CD4-positive, alpha-beta T cell (primary cell): ENCODE measurements at places on chromosomes 3 and 15. TPM values are rescaled to one million over a fixed set of nuclear protein-coding genes. Genes with fewer than 3 reads are reported as not detected.

- H3K4me1 ChIP-seq: no peaks in the 10 kb centered on the region
- no peak for DNase-seq
- no peaks in the 10 kb centered on the region for H3K36me3 ChIP-seq
- H3K4me3 ChIP-seq: no peak overlapping the region
These were observed 58.8 kb downstream of the NCEH1 start for GRCh38 chr3:172651936-172652625.

- no peak for DNase-seq
- peaks cover 18% of the 10 kb centered on the region for H3K4me1 ChIP-seq
- H3K36me3 ChIP-seq: no peaks in the 10 kb centered on the region
- H3K27ac ChIP-seq: no peak overlapping the region
- no peaks in the 10 kb centered on the region for H3K27me3 ChIP-seq
These were observed 91.4 kb downstream of the NFKBIZ start for GRCh38 chr3:101940521-101941317.

Gene C3orf80
- not detected for total RNA-seq

- peak; percentile 25 for DNase-seq
- H3K4me3 ChIP-seq: peak within 1 kb of the TSS; percentile 19
- no peak within 1 kb of the TSS for H3K27ac ChIP-seq
- H3K36me3 ChIP-seq: no peaks in the 10 kb centered on the region
- H3K27me3 ChIP-seq: peaks cover 29% of the 10 kb centered on the region
These were observed at the start of gene TM6SF1 for GRCh38 chr15:83106994-83107840. TSS of gene TM6SF1 (plus strand) at chr15:83107645. CDS start at chr15:83107681, 36 bp downstream.

GRCh38 chr3:126959921-126960603, 22.9 kb upstream of the PLXNA1 start:
- no peak overlapping the region for H3K4me3 ChIP-seq
- H3K4me1 ChIP-seq: no peaks in the 10 kb centered on the region
- H3K27me3 ChIP-seq: no peaks in the 10 kb centered on the region
- DNase-seq: no peak
- no peaks in the 10 kb centered on the region for H3K36me3 ChIP-seq
- H3K27ac ChIP-seq: no peak overlapping the region

GRCh38 chr15:84928843-84929168, 44.3 kb downstream of the SLC28A1 start:
- peaks cover 3% of the 10 kb centered on the region for H3K4me1 ChIP-seq
- no peak overlapping the region for H3K4me3 ChIP-seq
- no peak for DNase-seq

- no peaks in the 10 kb centered on the region for H3K27me3 ChIP-seq
- H3K4me3 ChIP-seq: no peak overlapping the region
- H3K4me1 ChIP-seq: no peaks in the 10 kb centered on the region
- H3K36me3 ChIP-seq: no peaks in the 10 kb centered on the region
These were observed 123.0 kb upstream of the STAC start for GRCh38 chr3:36257158-36257852.

GRCh38 chr3:49339581-49339940, 292 bp downstream of the USP4 start:
- peak overlapping the region; percentile 95 for H3K27ac ChIP-seq
- no peaks in the 10 kb centered on the region for H3K27me3 ChIP-seq
- peak overlapping the region; percentile 90 for H3K4me3 ChIP-seq
- peaks cover 63% of the 10 kb centered on the region for H3K4me1 ChIP-seq
- peaks cover 24% of the 10 kb centered on the region for H3K36me3 ChIP-seq

DNA sequence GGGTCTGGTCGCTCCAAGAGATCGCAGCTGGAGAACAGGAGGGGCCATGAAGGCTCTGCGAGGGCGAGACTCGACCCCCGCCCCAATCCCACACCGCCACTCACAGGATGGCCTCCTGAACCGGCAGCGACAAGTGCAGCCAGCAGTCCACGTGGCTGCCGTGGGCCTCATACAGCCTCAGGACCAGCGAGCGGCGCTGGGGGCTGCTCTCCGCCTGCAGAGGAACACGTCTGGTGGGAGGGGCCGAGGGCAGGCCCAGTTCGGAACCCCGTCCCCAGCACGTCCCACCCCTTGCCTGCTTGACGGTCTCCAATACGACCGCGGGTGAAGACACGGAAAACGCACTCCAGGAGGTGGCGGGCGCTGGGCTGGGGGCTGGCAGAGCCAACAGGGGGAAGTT, 9.2 kb downstream of the NEIL1 start:
- no peaks in the 10 kb centered on the region for H3K27me3 ChIP-seq
- H3K27ac ChIP-seq: no peak overlapping the region
- DNase-seq: no peak
- H3K4me3 ChIP-seq: no peak overlapping the region

DNA sequence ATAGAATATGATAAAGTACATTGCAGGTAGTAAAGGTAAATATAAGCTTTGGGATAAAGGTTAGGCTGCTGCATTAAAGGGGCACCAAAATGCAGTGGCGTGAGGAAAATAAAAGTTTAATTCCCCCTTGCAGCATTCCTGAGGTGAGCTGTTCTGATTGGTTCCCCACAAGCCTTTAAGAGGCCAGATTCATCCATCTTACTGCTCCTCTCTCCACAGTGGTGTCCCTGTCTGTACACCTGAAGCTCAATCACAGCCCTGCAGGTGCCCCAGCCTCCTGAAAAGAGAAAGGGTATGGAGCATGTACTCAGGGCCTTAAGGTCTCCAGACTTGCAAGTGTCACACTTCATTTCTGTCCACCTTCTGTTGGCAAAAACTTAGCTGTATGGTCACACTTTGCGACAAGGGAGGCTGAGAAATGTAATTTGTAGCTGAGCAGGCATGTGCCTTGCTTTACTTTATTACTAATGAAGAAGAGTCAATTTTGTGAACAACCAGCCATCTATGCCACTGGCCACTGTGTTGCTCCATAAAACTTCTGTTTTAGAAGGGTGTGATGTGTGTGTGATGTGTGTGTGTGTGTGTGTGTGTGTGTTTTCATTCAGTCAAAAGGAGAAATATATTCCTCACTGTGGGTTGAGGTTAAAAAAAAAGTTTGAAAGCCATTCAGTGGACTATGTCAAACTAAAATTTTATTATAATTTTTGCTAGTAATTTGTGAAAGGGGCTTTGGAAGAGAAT, 12.8 kb downstream of the LACTB start:
- no peaks in the 10 kb centered on the region for H3K4me1 ChIP-seq
- no peaks in the 10 kb centered on the region for H3K27me3 ChIP-seq
- H3K36me3 ChIP-seq: no peaks in the 10 kb centered on the region
- H3K27ac ChIP-seq: no peak overlapping the region

- no peak overlapping the region for H3K27ac ChIP-seq
- no peak for DNase-seq
- H3K36me3 ChIP-seq: no peaks in the 10 kb centered on the region
- no peaks in the 10 kb centered on the region for H3K4me1 ChIP-seq
- H3K27me3 ChIP-seq: no peaks in the 10 kb centered on the region
These were observed 80.9 kb upstream of the PRTG start for GRCh38 chr15:55823699-55824340.

GRCh38 chr3:51876186-51876585, 785 bp upstream of the IQCF5 start:
- no peak overlapping the region for H3K4me3 ChIP-seq
- no peaks in the 10 kb centered on the region for H3K4me1 ChIP-seq
- peaks cover 2% of the 10 kb centered on the region for H3K27me3 ChIP-seq
- no peak overlapping the region for H3K27ac ChIP-seq
